ENCODE measurements at places on chromosomes 5 and 9.

DNA sequence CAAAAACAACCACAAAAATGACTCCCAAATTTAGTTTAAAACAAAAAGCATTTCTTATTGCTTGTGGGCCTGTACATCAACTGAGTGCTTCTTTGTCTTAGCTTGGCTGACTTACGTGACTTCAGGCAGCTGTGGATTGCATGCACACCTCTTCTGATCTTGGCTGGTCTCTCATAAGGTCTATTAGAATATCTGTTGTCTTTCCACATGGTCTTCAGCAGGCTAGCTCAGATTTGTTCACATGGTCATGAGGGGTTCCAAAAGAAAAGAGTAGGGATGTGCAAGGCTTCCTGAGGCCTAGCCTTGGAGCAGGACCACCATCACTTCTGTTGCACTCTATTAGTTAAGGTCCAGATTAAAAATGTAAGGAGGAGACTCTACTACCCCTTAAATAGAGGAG is 120.1 kb downstream of the LRRC70 start:
- no peak for DNase-seq

GRCh38 chr5:78547183-78547582 is 101.4 kb downstream of the LHFPL2 start:
- DNase-seq = no peak

- no peak for DNase-seq
These were observed 3.4 kb upstream of the NSMF start for GRCh38 chr9:137462396-137462985.

GRCh38 chr9:134915046-134915985 is 2.4 kb downstream of the FCN1 start:
- DNase-seq = peak; percentile 36

- no peak for DNase-seq
These were observed 42.6 kb upstream of the BICD2 start for GRCh38 chr9:92807031-92807756.

DNA sequence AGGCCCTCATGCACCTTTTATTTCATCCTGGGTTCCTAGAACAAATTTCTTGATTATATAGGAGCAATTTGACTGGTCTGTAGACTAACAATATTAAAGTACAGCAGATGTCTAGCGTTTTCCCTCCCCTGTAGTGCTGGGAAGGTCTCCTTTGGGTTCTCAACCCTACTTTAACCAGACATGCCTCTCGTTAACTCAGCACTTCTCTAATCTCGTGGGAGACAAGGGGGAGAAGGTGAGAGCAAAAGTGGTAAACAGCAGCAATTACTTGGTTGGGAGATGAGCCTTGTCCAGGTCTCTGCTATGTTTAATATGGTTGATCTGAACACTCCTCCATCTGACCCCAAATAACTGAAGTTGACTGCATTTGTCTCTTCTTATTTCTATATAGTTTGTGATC is 22.0 kb downstream of the CETN3 start:
- DNase-seq = no peak

GRCh38 chr9:81535542-81536241 is 153.7 kb downstream of the TLE1 start:
- no peak for DNase-seq

DNA sequence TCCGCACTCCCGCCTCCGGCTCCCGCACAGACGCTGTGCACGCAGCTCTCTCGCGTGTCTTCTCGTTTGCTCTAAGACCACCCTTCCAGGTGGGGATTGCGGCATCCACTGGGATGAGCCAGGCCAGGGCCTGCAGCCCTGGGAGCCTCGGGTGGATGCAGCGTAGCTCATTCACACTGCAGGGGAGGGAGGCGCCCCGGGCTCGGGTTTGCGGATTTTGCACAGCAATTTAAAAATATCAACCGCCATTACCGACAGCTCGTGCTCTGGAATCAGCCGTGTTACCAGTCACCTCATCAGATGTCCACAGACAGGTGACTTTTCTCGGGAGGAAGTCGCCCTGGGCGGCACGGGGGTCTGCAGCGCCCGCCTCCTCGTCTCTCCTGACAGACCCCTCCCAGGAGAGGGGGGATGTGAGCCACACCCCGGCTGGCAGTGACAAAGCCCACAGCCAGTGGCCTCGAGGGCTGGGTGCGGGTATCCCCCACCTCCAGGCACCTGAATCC is 20.8 kb upstream of the SLC6A3 start:
- no peak for DNase-seq

- DNase-seq = no peak
These were observed 116.6 kb upstream of the SLC44A1 start for GRCh38 chr9:105127863-105128220.

DNA sequence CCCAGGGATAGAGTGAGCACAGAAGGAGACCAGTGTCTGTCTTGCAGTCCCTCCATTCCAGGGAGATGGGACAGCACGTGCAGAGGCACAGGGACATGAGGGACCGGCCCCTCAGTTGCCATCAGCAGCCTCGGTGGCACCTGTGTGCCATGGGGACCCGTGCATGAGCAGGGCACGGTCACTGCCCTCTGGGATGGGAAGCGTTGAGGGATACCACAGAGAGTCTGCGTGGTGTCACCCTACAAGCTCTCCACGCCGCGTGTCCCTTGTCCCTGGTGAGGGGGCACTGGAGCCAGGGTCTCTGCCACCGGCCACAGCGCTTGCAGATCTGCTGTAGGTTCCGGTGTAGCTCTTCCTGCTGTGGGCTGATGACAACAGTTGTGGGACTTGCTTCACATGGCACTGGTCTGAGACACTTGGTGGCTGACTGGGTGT is 108.1 kb downstream of the CACNA1B start:
- no peak for DNase-seq

DNA sequence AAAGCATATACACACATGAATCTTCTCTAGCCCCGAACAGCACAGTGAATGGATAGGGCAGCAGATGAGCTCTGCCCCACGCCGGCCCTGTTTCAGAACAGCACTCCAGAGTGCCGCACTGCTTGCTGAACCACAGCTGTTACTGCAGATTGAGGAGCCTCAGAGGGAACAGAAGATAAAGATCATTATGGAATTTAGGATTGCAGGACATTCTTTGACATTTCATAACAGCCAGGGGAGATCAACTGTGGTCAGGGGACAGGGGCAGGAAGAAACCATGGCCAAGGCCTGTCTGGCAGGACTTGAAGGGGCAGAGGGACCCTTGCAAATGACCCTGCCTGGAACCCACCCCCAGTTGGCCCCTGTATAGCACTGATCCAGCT is 20.6 kb downstream of the IRF1 start:
- no peak for DNase-seq

DNA sequence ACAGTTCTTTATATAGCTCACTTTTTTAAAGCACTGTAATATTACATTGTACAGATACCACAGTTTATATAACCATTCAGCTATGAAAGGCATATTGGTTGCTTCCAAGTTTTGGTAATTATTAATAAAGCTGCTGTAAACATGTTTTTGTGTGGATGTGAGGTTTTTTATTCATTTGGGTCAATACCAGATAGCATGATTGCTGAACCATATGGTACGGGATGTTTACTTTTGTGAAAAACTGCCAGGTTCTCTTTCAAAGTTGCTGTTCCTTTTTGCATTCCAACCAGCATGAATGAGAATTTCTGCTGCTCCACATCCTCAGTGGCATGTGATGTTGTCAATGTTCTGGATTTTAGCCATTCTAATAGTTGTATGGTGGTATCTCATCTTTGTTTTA is 439.6 kb upstream of the NMUR2 start:
- no peak for DNase-seq

DNA sequence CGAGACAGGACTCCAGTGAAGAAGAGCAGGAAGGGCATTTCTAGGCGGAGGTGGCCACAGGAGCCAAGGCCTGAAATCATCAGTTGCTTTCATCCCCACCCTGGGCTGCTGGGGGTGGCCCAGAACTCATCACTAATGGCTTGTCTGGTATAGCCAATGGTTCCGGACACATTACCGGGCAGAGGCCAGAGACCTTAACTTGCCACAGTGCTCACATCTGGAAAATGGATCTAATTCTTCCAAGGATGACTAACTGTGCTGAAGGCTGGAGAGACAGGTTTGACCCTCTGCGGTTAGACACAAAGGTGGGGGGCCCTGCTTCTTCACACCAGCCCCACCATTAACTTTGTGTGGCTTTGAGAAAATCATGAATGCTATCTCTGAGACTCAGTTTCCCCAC is 6.2 kb upstream of the COL27A1 start:
- DNase-seq = no peak
